Effector CD8-positive, alpha-beta T cell (primary cell): ENCODE measurements at places on chromosomes 5 and 9.

- no peak for DNase-seq
These were observed 679.9 kb downstream of the ISL1 start for GRCh38 chr5:52063186-52063585.

DNA sequence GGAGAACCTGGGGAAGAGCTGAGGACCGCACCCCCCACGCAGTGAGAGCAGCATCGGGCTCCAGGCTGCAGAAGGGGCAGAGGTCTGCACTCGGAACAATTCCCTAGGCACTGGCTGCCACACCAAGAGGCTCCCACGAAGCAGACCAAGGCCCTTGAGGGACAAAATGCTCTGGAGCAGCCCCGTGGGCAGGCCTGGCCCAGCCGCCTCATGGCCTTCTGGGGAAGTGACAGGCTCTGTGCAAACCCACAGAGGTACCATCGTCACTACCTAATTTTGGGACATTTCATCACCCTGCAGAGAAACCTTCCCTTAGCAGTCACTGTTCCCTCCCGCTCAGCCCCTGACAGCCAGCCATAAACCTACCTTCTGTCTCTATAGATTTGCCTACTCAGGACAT lies 15.9 kb downstream of the FBXW5 start:
- no peak for DNase-seq

DNA sequence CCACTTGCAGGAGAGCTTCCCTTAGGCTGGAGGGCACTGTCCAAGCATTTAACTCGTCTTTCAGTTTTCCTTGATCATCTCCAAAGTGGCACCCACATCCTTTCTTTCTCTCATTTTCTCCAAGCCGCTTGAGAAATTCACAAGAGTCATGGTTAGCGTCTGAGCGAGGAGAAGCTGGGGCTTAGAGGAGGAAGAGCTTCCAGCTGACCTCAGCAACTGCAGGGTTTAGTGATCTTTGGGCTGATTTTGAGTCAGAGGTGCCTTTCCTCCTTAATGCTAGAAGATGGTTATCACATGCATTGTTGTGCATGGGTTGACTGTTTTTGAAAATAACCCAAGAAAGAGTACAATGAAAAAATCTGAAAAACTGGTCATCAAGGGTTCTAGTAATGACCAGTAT lies 134.7 kb downstream of the GADD45G start:
- DNase-seq, result no peak

DNA sequence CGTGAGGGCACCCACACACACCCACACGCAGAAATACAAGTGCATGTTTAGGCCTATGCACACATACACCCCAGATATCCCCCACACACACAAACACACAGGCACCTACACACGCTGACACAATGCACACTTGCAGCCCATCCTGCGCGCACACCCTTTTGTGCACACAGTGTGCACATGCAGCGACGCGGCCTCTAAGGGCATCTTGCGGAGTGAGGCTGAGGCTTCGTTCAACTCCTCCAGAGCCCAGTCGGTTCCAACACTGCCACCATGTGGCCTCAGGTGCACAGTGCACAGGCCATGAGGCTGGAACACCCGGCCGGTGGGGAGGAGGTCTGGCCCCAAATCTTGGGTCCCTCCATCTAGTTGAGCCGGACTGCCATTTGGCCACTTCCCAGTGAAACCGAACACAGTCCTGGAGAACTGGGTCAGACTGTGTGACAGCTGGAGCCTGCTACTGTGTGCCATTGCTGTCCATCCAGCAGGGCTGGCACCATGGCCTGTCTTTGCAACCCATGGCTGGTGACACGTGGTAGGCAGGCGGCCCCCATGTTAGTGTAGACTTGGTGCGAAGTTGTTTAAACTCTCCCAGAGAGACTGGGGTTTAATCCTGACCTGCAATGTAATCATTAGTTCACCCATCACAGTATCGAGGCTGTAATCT lies 97.7 kb upstream of the MVB12B start:
- peak; percentile 41 for DNase-seq

DNA sequence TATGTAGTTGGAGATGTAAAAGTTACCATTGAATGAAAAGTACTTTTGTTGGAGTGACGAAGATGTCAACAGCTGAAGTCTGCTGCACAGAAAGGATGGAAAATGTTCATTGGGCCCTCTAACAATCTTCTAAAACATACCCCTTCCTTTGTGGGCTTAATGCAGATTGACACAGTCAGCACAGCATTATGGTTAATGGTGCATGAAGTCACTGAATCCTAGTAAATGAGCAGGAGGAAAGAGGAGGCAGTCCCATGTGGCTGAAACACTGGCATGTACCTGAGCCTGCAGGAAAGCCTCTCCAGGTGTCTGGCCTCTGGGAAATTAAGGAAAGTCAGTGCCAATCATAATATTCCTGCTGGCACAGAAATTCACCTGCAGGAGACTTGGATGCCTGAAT lies 153.8 kb downstream of the ARL15 start:
- no peak for DNase-seq

DNA sequence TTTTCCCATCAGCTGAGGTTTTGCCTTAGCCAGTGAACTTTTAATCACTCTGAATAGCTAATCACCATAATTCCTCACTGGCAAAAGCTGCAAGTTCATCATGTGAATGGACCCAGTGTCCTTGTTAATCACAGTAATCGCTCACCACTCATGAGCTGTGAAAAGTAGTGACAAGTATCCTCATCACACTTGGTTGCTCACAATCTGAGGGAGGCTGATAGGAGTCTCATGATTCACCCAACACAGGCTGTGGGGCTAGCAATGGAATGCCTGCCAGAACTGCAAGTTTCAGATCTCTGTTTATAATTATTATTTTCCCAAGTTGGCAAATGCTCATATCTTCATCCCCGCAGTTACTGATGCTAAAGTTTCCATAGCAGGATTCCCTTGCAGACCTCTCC lies 467.2 kb downstream of the KIF4B start:
- no peak for DNase-seq

DNA sequence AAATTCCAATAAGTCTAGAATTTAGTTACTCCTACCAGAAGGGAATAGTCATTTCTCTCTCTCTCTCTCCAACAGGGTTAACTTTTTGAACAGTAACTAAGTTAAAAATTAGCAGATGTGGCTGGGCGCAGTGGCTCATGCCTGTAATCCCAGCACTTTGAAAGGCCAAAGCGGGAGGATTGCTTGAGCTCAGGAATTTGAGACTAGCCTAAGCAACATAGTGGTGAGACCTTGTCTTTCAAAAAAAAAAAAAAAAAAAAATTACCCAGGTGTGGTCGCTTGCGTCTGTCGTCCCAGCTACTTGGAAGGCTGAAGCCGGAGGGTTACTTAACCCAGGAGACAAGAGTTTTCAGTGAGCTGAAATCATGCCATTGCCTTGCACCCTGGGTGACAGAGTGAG lies 639.7 kb downstream of the PTPRD start:
- DNase-seq, result no peak

- no peak for DNase-seq
These were observed at the start of gene SMIM23 for GRCh38 chr5:171785517-171785916. Gene SMIM23 (plus strand): TSS chr5:171785817. CDS start chr5:171785872, 55 bp downstream.

DNA sequence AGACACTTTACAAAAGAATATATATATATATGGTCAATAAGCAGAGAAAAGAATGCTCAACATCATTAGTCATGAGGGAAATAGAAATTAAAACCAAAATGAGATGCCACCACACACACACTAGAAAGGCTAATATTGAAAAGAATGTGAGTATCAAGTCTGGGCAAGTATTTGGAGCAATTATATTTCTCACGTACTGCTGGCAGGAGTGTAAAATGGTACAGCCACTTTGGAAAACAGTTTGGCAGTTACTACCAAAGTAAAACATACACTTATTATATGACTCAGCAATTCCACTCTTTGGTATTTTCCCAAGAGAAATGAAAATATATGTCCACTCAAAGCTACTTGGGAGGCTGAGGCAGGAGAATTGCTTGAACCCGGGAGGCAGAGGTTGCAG lies 29.8 kb downstream of the NEUROG1 start:
- DNase-seq, result no peak

DNA sequence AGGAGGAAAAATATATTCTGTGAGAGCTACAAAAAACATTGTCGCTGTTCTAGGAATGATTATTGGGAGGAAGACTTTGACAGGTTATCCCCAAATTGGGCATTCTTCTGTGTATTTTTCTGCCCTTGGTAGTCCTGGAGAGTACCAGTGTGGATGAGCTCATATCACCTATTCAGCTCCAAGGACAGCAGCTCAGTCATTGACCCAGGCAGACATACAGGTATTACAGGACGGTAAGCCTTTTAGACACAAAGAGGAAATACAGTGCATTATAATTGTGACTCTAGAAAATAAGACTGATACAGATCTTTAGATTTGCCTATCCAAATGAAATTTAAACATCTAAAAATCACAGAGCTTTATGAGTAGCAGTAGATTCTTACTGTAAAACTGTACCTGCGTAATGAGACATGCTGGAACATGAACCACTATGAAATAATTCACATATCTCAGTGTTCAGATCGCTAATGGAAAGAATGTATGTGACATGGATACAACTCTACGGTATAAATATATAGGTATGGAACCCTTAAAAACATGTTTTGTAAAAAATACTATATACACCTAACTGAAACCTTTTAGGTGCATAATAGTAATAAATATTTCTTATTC lies 56.0 kb downstream of the PLK2 start:
- DNase-seq, result no peak
